ENCODE measurements at places on chromosomes 1 and 21.

DNA sequence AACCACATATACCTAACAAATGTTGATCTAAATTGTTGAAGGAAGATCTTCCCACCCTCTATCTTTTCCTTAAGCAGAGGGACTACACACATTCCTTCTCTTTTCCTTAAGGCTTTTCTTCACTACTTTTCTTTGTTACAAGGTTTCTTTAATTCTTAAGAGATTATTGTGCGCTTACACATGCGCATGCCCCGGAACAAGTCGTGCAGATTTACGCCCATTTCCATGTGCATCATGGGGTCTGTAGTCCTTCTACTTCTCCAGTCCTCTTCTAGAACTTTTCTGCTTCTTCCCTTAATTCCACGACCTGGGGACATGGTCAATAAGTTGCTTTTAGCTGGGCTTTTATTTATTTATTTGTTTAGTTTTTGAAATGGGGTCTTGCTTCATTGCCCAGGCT is 1.7 kb upstream of the CHRNB2 start:
- DNase-seq, result no peak

DNA sequence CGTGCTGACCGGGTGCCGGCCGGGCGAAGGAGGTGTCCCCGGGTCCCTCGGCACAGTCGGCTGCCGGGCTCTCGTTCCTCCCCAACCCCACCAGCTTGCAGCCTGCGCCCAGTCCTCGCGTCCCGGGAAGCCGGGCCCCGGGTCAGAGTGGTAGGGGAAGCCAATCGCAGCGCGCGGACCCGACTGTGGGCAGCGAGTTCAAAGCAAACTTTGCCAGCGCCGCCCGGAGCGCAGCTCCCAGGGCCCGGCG is 328 bp downstream of the MYCL start:
- DNase-seq, result no peak

- DNase-seq, result no peak
Observed at GRCh38 chr1:205570796-205571537, 60.8 kb downstream of the ELK4 start.

GRCh38 chr1:2907051-2907450 is 105.6 kb upstream of the TTC34 start:
- DNase-seq, result no peak

DNA sequence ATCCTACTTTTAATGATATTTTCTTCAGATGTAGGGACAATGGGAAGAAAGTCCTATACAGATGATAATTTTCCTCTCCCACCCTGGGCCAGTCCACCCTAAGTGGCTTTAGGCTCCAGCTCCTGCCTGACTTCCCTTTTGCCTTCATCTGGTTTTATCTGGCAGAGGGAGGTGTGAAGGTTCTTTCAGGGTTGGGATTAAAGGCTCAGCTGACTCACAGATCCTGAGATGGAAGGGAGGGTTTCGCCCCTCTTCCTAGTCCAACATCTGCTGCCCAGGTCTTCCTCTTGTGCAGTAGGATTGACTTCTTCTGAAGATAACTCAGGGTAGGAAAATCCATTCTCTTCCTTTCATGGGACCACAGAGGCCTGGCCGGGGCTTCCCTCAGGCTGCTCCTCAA is 362.4 kb upstream of the KAZN start:
- DNase-seq, result no peak

GRCh38 chr21:34779860-34780259 is 111.1 kb downstream of the CLIC6 start:
- DNase-seq, result no peak

- no peak for DNase-seq
Observed at GRCh38 chr1:197989058-197989457, 71.9 kb downstream of the LHX9 start.

DNA sequence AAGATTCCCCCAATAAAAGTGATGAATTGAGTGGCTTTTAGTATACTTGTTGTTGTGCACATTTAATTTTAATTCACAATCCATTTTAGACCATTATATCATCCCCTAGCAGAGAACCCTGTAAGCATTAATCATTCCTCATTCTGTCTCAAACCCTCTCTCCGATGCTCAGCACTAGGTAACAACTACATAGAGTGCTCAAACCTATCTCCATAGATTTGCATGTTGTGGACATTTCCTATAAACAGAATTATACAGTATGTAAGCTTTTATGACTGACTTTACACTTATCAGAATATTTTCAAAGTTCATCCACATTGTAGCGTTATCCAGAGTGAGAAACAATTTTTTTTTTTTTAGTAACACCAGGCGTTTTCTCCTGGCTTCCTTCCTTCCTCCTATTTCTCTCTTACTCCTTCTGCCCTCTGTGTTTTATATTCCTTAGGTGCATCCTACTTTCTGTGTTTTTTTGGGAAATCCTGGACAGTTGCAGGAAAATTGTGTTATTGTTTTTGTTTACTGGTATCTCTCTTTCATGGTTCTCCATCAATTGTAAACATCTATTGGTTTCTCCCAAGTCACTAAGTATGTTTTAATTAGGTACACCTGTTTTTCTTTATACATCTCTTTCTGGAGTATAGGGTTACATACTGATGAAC is 1528.0 kb upstream of the TPTE start:
- no peak for DNase-seq

GRCh38 chr1:61636376-61636775 is 88.6 kb downstream of the TM2D1 start:
- no peak for DNase-seq

- DNase-seq, result no peak
Observed at GRCh38 chr1:66291531-66291864, 242.5 kb upstream of the SGIP1 start.

DNA sequence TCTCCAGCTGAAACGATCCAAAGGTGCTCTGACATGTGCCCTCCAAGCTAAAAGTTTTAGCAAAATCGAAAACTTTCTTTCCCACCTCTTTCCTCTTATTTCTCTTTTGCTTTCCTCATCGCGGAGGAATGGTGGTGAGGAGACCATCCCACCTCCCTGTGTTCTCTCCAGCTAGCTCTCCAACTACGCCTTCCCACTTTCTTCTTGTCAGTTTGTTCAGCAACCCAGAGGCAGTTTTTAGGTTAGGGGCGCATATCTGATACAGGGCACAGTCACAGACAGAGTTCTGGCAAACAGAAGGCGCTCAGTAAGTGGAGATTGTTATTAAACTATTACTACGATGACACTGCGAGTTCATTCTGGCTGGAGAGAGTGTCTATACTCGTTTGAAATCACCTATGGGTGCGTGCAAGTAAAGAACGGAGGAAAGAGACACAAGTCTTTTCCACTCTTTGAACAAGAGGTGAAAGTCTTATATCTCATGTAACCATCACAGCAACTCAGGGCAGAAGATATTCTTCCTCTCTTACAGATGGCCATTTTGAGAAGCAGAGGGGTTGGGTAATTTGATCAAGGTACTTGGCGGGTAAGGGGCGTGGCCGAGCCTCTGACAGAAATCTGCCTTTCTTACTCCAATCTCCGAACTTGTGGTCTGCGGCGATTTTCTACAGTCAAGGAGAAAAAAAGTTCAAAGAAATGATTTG is 13.9 kb downstream of the HLX start:
- no peak for DNase-seq

- no peak for DNase-seq
Observed at GRCh38 chr1:175413367-175413766, 220.8 kb upstream of the KIAA0040 start.

- DNase-seq, result no peak
Observed at GRCh38 chr1:29453502-29454240, 217.3 kb downstream of the PTPRU start.

DNA sequence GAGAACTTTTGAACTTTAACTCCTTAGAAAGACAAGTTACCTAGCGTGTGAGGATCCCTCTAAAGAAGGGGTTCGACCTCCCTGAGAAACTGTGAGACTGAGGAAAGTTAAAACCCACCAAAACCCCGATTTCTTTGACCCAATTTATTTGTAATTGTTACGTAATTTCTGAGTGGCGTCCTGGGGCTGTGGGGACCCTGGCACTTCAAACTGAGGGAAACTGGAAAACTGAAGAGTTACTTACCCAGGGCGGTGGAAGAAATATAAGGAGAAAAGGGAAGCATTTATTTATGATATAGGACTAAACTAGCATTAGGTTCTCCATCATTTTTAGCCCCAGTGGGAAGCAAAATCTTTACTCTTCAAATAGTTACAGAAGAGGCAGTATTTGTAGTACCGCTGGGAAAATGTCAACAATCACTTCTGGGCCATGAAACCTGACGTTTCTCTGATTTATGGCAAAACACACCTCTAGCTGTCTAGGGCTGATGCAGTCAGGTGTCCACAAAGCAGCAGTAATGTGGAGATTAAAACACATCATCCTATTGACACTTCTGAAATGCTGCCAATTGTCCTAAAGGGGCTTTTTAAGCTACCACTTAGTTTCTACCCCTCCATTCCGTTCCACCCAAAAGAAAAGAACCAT is 430 bp downstream of the S100B start:
- DNase-seq, result no peak

GRCh38 chr1:232786845-232787455 is 18.3 kb upstream of the MAP10 start:
- DNase-seq, result peak; percentile 10

DNA sequence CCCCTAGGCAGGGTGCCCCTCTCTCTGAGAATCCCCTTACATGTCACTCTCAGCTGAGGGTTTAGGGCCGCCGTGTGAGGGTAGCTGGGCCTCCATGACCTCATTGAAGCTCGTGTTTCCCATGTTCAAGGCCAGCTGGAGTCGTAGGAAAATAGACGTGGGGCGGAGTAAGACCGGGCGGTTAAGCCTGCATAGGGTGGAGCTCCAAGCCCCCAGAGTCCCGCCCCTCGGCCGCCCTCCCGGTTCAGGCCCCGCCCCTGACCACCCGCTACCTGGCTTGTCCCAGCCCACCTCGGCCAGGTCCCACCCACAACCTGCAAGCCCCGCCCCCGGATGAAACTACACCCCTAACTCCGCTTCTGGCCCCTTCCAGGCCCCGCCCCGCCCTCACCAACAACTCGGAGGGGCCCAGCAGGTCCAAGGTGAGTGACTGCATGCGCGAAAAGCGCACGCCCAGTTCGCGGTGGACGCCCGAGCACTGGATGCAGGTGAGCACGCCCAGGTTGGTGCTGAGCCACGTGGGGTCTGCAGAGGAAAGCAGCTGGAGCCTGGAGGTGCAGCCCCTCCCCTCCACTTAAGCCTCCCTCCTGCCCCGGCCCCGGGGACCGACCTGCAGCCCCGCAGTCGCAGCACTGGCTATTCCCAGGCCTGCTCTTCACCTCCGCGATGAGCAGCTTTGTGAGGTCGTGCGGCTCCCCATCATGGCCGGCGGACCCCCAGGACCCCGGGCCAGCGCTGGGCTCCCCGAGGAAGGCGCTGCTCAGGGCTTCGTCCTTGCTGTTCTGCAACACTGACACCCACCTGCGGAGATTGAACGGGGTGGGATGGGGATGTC is 12.2 kb upstream of the TCEA3 start:
- no peak for DNase-seq

DNA sequence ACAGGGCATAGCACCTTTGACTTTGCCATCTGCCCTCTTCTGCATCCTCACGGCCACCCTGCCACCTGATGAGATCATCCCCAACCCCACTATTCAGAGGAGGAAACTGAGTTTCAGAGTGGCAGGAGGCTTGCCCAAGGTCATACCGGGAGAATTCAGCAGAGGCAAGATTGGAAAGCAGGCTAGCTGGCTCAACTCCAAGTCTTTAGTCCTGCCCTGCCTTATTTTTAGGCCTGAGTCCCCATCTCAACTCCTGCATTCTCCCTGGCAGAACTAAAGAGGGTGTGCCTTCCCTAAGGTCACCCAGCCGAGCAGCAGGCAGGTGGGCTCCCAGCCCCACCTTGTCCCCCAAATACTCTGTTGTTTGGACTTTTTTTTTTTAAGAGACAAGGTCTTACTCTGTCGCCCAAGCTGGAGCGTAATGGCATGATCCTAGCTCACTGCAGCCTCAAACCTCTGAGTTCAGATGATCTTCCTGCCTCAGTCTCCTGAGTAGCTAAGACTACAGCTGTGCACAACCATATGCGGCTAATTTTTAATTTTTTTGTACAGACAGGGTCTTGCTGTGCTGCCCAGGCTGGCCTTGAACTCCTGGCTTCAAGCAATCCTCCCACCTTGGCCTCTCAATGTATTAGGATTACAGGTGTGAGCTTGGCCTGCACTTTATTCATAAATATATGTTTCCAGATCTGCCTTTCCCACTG is 13.8 kb upstream of the FGR start:
- no peak for DNase-seq

DNA sequence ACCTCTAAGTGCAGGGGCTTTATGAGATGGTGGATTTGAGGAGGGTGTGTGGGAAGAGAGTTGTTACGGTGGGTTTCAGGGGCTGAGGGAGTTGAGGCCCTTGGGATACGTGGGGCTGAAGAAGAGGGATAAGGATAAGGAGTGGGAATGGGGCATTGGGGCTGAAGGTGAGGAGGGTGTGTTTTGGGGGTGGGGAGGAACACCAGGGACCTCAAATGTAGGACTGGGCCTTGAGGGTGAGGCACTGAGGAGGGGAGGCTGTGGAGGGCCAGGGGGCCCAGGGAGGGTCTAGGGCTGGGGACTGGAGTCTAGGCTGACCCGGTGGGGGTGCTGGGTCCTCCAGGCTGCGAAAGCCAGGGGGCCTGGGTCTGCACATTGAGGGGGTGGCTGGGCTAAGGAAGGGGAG is 1.2 kb upstream of the PLEKHM2 start:
- DNase-seq, result no peak

GRCh38 chr1:18008081-18008480 is 99.5 kb upstream of the IGSF21 start:
- no peak for DNase-seq

DNA sequence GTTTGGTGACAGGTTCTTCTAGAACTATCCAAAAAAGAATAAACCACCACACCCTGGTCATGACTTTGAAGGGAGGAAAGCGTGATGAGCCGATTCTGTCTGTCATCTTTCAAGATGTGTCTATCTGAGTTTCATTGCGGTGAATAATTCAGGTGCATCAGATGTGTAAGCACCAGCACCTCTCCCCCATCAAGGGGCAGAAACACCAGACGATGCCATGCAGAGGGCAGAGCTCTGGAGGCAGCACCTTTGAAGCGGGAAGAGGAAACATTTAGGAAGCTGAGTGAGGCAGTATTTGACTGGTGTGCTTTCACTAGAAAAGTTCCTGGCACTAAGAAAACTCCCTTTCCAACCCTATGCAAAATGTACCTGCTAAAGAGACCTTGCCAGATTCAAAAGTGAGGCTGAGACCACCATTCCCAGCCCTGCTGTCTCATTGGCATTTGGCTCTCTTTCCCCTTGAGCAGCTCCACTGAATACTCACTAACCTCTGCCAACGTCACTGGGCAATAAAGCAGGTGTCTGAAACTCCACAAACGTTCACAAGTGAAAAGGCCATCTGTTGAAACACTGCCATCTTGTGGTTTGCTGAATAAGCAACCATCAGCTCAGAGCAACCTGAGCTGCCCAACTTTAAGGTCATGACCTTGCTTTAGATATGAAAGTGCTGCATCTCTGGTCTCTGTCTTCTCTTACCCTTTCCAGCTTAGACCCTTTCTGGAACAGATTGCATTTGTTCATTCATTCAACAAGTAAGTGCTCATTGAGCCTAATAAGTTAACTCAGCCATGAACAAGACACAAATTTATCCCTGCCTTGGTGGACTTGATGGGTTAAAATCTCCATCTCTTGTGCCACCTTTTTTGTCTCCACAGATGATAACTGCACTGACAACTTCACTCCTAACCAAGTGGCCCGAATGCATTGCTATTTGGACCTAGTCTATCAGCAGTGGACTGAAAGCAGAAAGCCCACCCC is 228.6 kb downstream of the PAPPA2 start:
- peak; percentile 18 for DNase-seq
